Cortex of kidney (tissue), 1 donor: ENCODE measurements at places on chromosomes 1 and 21.

DNA sequence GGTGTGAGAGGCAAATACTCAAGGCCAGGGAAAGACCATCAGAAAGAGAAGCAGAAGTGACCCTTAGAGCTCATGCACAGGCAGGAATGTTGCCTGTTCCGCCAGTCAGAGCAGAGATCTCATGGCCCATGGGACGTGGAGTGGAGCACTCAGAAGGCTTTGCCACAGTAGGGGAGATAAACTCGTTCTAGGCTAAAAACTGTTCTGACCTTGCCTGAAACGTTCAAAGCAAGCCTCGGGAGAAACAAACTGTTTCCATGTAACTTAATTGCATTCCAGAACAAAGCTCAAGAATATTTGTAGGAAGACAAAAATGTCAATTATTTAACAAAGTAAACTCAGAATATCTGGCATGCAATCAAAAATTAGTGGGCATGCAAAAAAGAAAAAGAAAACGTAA is 20.7 kb upstream of the SLC19A1 start:
- no peak for DNase-seq

GRCh38 chr1:195082183-195082582 is 1526.1 kb downstream of the KCNT2 start:
- DNase-seq: no peak

- DNase-seq: no peak
Measured at GRCh38 chr1:212037900-212038299, 2.4 kb downstream of the DTL start.

DNA sequence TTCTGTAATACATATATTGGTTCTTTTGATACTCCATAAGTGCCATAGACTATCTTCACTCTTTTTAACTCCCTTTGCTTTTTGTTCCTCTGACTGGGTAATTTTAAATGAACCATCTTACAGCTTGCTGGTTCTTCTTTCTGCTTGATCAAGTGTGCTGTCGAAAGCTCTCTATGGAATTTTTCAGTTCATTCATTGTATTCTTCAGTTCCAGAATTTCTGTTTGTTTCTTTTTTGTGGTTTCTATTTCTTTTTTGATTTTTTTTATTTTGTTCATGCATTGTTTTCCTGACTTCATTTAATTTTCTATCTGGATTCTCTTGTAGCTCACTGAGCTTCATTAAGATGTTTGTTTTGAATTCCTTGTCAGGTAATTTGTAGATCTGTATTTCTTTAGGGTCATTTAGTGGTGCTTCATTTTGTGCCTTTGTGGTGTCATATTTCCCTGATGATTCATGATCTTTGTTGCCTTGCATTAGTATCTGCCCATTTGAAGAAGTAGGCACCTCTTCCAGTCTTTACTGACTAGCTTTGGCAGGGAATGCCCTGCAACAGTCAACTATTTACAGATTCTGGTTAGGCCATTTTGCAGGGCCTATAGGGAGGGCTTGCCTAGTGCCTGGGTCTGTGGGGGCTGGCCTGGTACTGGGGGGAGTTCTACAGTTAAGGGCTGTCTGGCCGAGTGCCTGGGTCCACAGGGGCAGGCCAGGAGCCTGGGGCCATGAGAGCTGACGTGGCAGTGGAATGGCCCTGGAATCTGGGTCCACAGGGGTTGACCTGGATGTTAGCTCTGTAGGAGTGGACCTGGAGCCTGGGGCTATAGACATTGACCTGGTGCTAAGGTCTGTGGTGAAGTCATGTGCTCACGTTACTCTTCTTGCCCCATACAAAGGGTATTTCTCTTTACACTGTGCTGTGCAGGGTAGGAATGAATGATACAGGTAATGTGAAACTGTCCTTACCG is 89.7 kb downstream of the MAGI3 start:
- DNase-seq: no peak

- no peak for DNase-seq
Measured at GRCh38 chr1:29237852-29238619, 1.7 kb downstream of the PTPRU start.

GRCh38 chr1:65845535-65846060 is 52.9 kb downstream of the PDE4B start:
- DNase-seq: no peak

- no peak for DNase-seq
Measured at GRCh38 chr1:241782396-241782795, 65.6 kb upstream of the EXO1 start.

DNA sequence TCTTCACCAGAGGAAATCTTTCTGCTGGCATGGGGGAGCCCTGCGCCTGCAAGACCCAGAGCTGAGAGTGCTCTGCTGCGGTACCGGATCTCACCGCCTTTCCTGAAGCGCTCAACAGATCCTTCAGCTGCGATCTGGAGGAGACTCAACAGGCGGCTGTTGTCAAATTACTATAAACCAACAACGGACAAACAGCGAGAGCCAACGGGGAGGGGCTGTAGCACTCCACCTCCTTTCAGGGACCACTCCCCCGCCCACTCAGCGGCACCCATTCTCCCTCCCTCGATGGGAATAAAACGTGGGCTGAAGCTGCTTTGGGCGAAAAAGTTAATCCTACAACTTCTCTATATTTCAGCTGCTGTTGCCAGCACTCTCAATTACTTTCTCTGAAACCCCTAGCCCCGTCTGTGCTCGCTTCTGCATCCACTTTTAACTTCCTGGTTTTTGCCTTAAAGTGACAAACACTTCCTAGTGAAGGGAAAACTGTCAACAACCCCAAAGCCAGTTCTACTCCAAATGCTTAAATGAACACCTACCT is at the start of gene FMO5:
Gene FMO5 (minus strand): TSS at position 147 of the 538 bp plus-strand sequence. CDS start 310 bp downstream, outside the sequence.
- no peak for DNase-seq

DNA sequence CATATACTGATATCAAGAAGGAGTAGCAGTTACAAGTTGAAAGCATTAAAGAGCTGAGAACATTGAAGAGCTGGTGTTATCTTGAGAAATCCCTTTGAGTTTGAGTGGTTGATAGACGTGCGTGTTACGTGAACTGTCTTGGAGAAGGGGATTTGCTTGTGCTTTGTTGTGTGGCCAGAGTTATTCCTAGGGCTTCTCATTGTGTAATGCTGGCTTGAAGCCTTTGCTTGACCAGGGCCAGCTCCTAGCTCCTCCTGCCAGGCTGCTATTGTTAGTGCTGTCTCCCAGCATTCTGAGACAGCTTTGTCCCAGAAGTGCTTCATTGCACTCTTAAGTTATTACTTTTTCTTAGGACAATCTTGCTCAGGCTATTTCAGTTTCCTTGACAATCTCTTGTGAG is 116.2 kb upstream of the KCNK2 start:
- no peak for DNase-seq

- no peak for DNase-seq
Measured at GRCh38 chr1:94772230-94772641, 47.9 kb upstream of the SLC44A3 start.

- DNase-seq: no peak
Measured at GRCh38 chr1:36328713-36329112, 5.3 kb upstream of the EVA1B start.

DNA sequence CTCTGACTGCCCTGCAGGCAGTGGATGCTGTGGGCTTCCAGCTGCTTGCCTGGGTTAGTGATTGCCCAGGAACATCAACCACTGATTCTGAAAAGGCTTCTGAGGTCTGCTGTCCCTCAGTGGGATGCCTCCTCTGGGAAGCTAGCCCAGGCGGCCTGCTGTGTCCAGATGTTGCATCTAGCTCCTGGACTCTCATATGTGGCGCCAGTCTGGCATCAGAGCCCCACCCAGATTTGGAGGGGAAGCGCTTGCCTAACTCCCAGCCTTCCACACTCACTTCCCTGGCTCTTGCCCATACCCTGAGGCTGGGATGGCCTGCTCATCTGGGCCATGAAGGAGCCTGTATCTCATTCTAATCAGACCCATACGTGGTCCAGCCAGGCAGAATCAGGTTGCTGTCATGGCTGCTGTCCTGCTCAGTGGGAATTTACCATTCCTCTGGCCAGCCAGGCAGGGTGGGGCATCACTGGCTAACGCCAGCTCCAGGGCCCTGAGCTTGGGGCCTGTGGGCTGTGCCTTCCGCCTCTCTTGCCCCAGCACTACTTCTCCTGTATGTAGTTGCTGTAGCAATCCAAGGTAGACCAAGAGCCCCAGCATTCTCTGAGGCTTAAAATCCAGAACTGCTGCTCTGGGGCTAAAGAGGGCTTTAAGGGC is 4.1 kb downstream of the CSF1 start:
- DNase-seq: no peak

GRCh38 chr1:15627343-15627988 is 10.2 kb downstream of the DDI2 start:
- no peak for DNase-seq

DNA sequence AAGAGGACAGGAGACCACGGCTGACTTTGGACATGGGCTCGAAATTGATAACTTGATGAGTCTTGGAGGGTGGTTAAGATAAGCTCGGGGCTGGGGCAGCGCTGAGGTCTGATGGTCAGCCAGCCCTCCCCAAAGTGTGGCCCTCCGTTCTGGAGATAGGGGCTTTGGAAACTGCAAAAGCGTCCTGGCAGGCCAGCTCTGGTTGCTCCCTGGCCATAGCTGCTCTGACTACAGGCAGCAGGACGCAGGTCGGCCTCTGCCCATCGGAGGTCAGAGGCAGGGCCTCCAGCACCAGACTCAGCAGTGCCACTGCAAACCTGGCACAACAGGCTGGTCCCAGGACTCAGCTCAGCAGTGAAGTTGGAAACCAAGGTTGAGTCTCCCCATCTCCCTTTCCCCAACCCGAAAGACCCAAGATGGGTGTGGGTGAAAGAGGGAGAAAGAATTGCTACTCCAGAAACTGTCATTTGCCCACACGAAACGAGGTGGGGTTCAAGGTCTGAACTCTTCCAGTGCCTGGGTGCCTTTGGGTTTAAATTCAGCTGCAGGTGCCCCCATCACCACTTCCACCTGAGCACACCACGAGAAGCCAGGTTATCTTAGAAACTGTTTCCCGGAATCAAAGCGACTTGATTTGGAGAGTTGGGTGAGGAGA is 4.8 kb downstream of the SIM2 start:
- no peak for DNase-seq

DNA sequence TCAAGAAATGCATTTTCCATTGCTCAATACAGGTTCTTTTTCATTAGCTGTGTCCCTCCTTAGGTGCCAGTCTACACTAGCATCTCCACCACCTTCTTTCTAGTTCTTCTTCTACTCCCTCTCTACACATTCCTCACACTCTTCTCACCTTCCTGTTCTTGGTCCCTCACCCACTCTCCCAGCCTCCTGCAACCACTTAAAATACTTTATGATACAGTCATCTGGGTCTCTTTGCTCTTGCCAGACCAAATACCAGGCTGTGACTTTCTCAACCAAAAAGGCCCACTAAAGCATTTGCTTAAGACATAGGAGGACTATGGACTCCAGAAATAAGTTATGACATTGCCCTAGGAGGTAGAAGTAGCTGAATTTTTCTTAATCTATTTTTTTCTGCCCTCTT is 35.1 kb downstream of the PIGM start:
- DNase-seq: no peak

- DNase-seq: no peak
Measured at GRCh38 chr1:229570891-229571516, 12.5 kb upstream of the ABCB10 start.

DNA sequence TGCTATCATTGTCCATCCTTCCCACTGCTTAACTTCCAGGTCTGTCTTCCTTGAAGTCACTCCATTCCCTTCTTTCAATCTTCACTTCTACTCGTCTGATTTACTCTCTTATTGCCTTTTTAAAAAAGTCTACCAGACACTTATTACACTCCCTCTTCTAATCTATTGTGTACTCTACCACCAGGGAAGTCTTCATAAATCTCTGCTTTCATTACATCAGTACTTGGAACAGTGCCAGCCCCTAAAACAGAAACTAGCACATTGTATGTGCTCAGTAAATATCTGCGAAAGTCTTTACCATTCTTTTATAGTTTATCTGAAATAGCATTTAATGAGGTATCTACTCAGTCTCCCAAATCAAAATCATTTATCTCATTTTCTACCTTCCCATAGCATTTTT is 236.4 kb downstream of the USH2A start:
- no peak for DNase-seq

DNA sequence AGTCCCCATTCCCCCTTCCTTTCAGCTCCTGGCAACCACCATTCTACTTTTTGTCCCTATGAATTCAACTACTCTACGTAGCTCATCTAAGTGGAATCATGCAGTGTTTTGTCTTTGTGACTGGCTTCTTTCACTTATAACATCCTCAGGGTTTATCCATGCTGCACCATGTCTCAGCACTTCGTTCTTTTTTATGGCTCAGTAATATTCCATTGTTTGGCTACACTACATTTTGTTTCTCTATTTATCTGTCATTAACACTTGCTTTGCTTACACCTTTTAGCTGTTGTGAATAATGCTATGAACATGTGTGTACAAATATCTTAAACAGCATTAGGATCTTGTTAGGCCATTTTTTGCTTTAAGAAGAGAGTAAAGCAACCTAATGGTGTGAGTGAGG is 1.5 kb upstream of the MRPS14 start:
- DNase-seq: no peak

DNA sequence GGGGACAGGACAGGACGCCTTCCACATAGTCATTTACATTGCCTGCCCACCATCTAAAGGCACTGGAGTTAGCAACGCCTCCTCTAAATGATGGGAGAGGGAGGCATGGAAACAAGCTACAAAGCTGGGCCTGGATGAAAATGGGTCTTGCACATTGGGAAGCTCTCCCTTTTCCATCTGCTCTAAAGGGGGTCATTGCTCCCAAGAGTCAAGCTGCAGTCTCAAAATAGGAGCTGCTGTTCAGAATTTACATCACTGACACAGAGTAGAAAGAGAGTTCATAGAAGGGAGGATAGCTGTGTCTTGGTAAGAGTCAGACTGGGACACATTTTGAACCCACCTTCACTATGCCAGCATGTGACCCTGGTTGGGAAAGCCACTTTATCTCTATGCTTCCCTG is 26.6 kb downstream of the RCSD1 start:
- DNase-seq: no peak
